ENCODE measurements at places on chromosomes 4 and X.

DNA sequence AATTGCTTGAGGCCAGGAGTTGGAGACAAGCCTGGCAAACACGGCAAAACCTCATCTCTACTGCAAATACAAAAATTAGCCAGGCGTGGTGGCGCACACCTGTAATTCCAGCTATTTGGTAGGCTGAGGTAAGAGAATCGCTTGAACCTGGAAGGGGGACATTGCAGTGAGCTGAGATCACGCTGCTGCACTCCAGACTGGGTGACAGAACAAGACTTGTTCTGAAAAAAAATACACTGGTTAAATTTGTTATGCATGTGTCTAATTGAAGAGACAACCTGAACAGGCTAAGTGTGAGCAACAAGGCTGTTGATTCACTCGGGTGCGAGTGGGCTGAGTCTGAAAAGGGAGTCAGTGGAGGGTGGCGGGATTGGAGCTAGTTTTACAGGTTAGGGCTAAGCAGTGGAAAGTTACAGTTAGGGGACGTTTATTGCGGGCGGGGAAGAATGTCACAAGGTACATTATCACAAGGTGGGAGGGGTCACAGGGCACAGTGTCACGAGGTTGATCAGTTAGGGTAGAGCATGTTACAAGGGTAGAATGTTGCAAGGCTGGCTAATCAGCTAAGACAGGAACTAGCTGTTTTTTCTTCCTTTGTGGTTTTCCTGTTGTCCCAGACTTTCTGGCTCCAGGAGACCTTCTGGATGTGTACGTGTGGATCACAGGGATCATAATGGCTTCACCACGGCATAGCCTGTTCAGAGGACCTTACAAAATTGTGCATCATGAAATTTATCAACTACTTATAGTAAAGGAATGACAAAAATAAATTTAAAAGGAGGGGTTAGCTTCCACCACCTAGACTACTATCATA lies 115.8 kb downstream of the NAA11 start:
- no peak for DNase-seq

- DNase-seq = no peak
Observed at GRCh38 chrX:40061871-40062524, 35.8 kb downstream of the BCOR start.

- no peak for DNase-seq
Observed at GRCh38 chrX:150361777-150362351, 1.3 kb upstream of the MAMLD1 start.

GRCh38 chrX:136847874-136848273 lies 32.7 kb downstream of the RBMX start:
- no peak for DNase-seq

DNA sequence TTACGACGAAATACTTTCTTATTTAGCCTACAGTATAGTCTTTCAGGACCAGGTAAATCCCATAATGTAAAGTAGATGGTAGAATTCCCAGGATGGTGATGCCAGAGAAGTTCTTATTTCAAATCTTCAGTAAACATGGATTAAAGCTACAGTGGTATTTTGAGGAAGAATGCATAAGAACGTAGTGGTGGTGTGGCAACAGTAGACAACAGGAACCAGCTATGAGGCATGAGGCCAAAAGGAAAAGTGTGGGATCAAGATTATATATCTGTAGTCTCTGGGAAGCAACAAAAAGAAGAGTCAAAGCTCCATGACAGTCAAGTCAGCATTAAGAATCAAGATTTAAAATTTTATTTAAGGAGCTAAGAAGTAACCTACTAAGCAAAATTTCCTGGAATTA lies 60.2 kb downstream of the METTL14 start:
- no peak for DNase-seq

DNA sequence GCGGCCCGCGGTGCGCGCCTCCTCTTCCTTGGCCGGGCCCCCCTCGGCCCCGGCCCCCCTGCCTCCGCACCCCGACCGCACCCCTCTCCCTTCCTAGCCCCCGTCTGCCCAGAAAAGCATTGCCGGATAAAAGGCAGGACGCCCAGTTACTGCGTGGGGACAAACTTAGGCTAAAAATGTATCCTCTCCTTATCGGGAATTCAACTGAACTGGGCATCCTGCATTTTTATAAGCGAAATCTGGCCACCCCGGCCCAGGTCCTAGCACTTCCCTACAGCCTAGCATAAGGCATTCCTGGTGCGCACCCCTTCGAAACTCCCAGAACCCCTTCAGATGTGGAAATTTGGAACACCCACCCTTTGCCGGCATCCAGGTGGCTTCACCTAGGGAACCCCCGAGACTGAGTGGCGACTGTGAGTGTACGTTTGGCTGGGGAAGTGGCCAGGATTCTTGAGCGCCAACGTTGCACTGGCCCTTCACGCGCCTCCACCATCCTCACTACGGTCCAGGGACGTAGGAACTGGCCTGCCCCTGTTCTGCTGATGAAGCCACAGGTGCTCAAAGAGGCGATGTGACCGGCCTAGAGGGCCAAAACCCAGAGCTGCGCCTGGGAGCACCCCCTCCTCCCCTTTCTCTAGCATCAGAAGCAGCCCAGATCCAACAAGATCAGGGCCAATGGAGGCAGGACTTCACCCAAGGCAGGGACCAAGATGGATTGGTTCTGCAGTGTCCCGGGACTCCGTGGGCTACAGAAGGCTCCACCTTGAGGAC lies 5.7 kb upstream of the RNF4 start:
- no peak for DNase-seq

GRCh38 chr4:38663090-38663800 lies 754 bp upstream of the KLF3 start:
- DNase-seq = no peak

- DNase-seq = no peak
Observed at GRCh38 chr4:101331017-101331416, 16.3 kb downstream of the PPP3CA start.

GRCh38 chr4:102535398-102536082 lies 34.4 kb downstream of the NFKB1 start:
- DNase-seq = no peak

DNA sequence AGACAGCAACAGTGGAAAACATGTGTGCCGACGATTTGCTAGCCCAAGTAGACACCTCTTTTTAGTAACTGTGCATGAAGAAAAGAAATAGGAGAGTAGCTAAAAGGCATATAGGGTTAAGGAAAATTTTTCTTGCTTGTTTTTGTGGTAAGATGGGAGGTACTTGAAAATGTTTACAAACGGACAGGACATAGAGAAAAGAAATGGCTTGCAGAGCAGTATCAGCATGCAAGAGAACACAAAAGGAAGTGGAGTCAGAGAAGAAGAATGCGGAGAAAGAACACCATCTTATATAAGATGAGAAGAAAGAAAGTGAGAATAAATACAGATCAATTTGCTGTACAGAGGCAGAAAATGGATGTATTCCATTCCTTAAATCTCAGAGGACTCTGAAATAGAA lies 263.7 kb upstream of the ETNPPL start:
- DNase-seq = no peak

DNA sequence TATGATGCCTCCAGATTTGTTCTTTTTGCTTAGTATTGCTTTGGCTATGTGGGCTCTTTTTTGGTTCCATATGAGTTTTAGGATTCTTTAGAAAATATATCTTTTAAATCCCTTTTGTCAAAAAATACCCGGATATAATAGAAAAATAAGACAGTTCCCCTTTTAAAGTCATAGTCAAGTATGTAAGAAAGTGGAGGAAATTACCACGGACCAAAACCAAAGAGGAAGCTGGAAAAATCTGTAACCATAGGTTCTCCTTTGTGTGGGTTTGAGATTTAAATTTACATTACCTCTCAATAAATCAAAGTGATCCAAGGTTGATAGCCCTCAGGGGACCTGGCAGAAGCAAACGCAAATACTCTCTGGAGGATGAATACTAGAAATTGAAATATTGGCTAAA lies 58.3 kb upstream of the PACRGL start:
- no peak for DNase-seq

- DNase-seq = no peak
Observed at GRCh38 chrX:111375747-111376146, 36.2 kb downstream of the DCX start.

DNA sequence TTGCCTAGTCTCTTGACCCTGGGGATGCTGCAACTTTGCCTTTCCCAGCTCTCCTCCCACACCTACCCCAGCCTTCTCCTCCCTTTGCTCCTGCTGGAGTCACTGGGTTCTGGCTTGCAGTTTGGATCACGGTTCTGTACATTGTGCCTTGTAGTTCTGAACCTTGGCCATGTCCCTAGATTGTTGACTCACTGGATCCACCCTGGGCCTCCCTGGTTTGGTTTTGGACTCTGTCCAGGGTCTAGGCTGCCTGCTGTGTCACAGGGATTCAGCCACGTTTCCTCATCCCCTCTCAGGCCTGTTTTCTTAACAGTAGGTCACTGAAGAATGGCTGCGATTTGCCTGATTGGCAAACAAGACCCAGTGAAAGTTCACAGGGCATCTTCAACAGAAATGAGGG lies 11.5 kb upstream of the GABRE start:
- no peak for DNase-seq

- no peak for DNase-seq
Observed at GRCh38 chr4:16785793-16786527, 112.5 kb downstream of the LDB2 start.

GRCh38 chrX:132364313-132364712 lies 124.5 kb downstream of the MBNL3 start:
- DNase-seq = no peak

DNA sequence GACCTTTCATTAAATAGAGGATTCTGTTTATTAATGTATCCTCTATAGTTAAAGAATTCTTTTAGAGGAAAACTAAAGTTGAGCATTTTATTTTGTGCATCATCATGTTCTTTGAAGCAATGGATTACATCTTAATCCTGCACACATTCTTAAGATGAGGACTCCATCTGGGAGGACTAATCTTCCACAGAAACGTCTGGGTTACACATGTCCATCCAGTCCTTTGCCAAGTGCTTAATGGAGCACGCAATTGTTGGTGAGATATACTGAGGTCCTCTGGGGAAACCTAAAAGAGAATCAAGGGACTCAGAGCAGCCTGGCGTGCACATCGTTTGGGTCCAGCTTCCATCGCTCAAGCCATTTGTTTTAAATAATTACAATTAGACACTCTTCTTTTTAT lies 115.1 kb upstream of the SFRP2 start:
- DNase-seq = no peak

DNA sequence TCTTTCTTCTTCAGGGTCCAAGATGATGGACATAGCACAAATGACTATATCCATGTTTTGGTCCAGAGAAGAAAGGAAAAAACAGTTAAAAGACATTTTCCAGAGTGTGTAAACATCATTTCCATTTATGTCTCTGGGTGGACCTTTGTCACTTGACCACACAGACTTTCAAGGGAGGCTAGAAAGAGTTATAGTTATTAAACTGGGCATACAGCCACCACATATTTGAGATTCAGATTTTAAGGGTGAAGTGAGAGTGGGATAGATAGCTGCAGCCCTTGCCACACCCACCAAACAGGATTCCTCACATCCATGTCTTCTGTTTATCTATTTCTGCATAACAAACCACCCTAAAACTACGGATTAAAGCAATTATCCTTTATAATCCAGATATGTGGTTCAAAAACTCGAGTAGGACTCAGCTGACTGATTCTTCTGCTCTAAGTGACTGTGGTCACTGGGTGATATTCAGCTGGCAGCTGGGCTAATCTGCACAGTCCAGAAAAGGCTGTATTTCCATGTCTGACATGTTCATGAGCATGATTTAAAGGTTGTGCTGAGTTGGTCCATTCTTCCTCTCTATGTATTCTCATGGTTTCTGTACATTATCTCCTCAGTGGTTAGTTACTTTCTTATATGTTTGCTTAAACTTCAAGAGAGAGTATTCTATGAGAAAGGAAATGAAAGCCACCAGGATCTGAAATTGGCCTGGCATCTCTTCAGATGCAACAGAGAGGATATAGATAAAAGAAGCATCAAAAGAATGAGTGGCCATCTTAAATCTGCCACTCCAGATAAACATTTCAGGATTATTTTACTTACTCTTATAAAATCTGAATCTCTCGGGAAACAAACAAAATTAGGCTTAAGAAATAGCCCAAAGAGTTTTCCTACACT lies 459.8 kb upstream of the CTSO start:
- no peak for DNase-seq

- DNase-seq = no peak
Observed at GRCh38 chr4:36349938-36350549, 68.6 kb downstream of the DTHD1 start.

GRCh38 chr4:71300964-71301363 lies 37.9 kb upstream of the SLC4A4 start:
- DNase-seq = no peak

DNA sequence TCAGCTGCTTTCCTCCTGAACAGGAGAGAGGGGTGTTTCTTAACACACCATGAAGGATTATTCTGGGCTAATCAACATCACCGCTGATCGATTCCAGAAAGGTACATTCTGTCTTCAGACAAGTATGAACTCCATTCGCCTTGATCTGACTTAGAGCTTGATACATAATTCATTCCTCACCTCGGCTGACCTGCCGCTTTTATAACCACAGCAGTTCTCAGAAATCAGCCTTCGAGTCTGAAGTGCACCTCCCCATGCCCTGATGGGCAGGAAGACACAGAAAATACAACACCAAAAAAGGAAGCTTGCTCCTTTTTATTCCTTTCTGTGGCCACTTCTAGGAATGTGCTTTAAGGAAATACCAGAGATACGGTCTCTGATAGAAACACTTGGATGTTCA lies 85.7 kb downstream of the JAKMIP1 start:
- no peak for DNase-seq

GRCh38 chr4:11912886-11913285 lies 484.2 kb upstream of the HS3ST1 start:
- DNase-seq = no peak

DNA sequence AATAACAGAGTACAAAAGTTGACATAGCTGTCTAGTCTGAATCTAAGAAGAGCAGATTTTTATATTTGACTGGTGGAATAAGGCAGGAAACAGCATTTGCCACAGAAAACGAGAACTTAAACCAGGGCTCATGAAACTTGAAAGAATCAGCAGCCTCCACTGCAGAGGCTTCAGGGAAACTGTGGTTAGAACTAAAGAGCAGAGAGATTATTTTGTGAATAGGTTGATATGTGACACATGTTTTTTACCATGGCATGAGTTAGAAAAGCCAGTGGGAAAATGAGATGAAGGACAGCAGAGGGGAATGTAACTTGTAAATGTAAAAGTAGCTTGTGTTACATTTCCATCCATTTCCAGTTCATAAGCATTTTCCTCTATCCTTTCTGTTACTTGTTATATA lies 63.7 kb upstream of the CAMK2D start:
- DNase-seq = no peak

GRCh38 chr4:122360754-122361153 lies 18.1 kb upstream of the ADAD1 start:
- DNase-seq = no peak

DNA sequence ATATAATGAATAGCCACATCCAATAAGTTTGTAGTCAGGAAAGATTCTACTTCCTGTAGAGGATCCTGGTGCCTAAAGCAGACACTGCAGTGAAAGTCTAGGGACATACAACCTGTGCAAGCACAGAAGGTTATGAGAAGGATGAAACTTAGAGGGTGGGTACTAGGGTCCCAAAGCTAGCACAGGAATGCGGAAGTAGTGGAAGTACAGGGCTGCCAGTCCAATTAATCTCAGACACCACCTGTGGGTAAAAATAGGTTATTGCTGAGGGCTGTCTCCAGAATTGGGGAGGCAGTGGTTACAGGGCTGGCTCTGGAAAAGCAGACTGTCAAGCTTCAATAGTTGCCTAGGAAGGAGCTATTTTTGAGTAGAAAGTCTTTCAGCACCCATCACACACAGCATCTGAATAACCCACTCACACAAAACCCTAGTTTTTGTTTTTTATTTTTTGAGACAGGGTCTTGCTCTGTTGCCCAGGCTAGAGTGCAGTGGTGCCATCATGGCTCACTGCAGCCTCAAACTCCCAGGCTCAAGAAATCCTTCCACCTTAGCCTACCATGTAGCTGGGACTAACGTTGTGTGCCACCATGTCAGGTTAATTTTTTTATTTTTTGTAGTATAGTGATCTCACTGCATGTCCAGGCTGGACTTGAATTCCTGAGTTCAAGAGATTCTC lies 50.8 kb upstream of the ELF2 start:
- DNase-seq = no peak

Data from stimulated activated CD8-positive, alpha-beta memory T cell treated with anti-CD3 and anti-CD28 coated beads, Interleukin-4, amount 100 ng/mL, for 4 hours (primary cell).